Cortex of kidney (tissue), 1 donor: ENCODE measurements at places on chromosomes 12 and 14.

DNA sequence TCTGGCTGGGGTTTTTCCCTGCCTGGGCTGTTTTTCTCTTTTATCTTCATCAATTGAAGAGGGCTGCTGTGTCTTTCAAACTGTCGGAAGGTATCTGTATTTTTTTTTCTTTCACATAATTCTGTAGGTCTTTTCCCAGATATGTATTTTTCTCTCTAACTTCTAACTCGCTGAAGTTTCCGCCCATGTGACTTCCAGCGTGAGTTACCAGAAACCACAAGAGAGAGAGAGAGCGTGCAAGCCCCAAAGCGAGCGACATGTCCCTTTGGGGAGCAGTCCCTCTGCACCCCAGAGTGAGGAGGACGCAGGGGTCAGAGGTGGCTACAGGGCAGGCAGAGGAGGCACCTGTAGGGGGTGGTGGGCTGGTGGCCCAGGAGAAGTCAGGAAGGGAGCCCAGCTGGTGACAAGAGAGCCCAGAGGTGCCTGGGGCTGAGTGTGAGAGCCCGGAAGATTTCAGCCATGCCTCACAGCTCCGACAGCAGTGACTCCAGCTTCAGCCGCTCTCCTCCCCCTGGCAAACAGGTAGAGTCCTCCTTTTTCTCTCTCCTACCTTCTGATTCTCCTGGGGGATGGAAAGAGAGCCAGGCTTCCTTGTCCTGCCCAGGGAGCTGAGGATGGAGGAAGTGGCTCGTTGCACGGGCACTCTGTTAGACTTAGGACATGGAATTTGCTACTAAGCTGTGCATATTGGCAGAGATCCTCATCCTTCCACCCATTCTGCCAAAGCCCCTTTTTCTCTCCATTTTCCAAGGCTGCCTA, at the start of gene BATF:
BATF (plus strand) TSS at position 246 of the 759 bp plus-strand sequence; CDS start at position 460, 214 bp downstream.
- no peak for DNase-seq

GRCh38 chr12:69875416-69875935, 50.4 kb downstream of the MYRFL start:
- no peak for DNase-seq

GRCh38 chr14:93142854-93143652, 27.3 kb upstream of the ITPK1 start:
- no peak for DNase-seq

GRCh38 chr12:130195776-130196175, 33.5 kb downstream of the FZD10 start:
- no peak for DNase-seq

DNA sequence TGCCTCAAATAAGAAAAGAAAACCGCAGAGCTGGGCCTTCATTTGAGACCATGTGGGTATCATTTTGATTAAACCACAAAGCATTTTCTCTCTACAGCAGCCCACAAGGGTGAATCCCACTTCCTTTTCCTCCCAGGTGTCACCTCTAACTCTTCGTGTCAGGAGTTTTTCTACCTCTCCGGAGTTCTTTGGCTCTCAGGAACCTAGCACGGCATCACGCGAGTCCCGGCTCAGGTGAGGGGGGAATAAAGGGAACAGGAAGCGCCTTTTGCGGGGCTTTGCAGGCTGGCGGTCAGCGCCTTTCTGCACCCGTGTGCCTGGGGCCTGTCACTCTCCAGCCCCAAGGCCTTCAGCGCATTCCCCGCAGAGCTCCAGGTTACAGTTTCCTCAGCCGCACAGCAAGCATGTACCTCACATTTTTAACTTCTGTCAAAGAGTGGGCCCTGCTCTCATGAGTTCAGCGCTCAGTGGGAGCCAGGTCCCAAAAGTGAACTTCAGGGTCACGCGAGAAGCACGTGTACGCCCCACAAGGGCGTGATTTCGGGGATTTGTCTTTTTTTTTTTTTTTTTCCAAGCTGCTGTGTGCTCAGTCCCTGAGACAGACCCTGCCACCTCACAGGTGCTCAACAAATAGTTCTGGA, 740 bp upstream of the PRPF40B start:
- DNase-seq: no peak

DNA sequence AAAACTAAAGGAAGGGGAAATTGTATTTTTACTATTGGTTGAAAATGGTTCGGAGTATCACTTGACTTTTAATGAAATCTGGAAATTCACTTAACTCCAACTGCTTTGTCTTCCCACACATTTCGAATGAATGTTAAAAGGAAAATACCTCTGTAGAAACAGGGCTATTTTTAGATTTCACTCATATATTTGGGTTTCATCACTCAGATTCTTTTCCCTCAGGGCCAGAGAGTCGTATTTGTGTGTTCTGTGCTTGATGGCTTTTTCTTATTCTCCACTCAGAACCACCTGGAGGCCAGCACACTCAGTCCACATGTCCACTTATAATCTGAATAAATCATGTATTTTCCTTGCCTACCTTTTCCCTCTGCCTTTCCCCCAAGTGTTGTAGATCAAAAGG, 40.0 kb downstream of the DAAM1 start:
- no peak for DNase-seq

DNA sequence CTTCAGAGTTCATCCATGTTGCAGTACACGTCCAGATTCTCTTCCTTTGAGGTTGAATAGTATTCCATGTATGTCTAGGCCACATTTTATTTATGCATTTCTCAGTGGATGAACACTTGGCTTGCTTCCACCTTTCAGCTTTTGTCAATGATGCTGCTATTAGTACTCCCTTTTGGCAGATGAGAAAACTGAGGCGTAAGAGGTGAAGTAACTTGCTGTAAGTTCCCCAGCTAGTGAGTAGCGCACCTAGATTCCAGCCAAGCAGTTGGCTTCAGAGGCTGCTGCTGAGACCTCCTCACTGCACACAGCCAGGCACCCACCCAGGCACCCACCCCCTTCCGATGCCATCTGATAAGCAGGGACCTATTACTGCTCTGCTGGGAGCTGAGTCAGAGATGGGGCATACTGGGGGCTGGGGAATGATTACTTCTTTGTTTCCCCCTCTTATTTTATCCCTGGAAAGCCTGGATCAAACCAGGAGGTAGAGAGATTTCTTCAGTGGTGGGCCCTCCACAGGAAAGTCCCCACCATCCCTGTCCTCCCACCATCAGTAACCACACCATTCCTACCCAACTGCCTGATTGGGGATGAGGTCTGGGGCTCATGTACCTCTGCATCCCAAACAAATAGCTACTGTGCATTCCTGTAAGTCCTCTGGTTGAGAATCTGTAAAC, 234.6 kb downstream of the PCNX1 start:
- no peak for DNase-seq

- DNase-seq: no peak
These were observed 18.1 kb upstream of the CAND1 start for GRCh38 chr12:67251012-67251411.

DNA sequence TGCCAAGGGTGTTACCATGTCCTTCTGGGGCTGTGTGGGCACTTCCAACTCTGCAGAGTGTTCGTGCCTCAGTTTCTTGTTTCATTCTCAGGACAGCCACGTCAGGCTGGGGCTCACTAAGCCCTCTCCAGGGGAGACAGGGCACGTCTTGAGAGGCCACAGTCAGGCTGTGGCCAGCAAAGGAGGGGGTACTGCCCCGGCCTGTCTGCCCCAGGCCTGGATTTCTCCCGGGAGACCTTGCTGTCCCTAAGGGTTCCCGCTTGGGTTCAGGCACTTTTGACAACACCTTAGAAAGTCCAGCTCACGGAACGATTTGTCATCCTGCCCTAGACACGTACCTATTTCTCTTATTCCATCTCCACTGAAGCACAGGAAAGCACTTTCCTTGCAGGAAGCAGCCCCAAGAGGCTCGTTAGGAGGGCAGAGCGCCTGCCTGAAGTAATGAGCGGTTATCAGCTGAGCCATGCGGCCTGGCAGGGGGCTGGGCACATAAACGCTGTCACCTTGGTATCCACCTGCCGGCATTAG, 290.4 kb upstream of the RTL1 start:
- DNase-seq: no peak

DNA sequence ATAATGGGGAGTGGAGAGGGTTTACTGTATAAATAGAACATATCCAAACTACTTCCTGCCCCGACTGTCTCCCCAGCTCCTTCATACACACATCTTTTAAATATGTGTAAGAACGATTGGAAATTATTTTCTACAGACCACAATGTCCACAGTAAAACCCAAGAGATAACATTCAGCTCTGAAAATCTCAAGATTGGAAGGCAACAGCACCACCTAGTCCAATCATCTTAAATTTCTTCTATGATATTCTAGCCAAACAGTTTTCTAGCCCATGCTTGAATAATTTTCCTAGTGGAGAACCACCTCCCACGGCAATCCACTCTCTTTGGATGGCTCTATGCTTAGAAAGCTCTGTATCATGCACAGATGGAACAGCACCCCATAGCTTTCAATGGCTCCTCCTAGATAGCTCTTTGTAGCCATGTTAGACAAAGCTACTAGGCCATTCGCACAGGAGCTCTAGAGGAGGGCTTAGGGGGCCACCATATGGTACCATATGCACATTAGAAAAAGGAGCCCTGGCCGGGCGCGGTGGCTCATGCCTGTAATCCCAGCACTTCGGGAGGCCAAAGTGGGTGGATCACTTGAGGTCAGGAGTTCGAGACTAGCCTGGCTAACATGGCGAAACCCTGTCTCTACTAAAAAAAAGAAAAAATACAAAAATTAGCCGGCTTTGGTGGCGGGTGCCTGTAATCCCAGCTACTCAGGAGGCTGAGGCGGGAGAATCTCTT, 18.1 kb downstream of the VDR start:
- DNase-seq: no peak

DNA sequence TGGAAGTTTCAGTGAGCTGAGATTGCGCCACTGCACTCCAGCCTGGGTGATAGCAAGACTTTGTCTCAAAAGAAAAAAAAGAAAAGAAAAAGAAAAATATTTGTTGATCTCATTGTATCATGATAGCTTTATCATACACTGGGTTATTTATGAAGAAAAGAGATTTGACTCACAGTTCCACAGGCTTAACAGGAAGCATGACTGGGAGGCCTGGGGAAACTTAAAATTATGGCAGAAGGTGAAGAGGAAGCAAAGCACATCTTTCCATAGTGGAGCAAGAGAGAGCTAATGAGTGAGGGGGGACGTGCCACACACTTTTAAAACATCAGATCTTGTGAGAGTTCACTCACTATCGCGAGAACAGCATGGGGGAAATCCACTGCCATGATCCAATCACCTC, 72.7 kb upstream of the FUT8 start:
- no peak for DNase-seq

DNA sequence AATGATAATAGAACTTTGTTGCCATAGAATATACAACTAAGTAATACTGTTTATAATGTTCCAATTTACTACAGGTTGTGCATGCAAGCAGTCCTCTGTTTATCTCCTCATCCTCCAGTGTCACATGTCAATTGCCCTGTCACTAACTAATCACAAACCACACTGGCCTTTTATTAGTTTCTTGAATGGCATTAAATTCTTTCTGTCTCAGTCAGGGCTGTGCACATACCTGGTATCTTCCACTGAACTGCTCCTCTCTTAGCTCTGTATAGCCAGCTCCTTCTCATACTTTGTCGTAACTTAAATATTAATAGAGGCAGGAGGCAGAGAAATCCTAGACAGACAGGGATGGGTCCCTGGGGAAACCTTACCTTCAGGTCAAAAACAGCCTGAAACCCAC, 24.0 kb downstream of the GABARAPL1 start:
- no peak for DNase-seq

DNA sequence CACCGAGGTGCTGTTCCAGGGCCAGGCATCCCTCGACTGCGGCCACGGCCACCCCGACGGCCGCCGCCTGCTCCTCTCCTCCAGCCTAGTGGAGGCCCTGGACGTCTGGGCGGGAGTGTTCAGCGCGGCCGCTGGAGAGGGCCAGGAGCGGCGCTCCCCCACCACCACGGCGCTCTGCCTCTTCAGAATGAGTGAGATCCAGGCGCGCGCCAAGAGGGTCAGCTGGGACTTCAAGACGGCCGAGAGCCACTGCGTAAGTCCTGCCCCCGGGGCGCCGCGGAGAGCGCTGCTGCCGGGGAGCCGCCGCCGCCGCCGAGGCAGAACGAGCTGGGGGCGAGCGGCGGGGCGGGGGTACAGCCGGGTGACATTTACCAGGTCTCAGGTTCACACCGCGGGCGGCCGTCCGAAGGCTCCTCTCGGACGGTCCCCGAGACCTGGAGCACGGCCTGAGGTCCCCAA, 1.4 kb downstream of the PLXNC1 start:
- no peak for DNase-seq

DNA sequence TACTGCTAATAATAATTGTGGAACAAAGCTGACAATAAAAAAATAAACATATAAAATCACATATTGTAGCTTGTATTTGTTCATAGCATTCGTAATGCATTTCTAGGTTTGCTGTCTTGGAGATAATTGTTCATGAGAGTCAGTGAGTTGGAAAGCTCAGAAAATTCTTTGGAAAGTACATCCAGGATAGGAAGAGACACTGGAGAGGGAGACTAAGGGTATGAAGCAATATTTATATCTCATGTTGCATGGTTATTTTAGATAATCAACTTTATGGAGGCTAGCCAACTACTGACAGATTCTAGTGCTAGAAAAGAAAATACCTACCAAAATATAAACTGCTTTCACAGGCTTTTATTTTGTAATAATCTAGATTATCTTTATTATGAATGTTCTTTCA, 1095.2 kb downstream of the FSCB start:
- no peak for DNase-seq

GRCh38 chr14:80535171-80535570, 323.9 kb upstream of the DIO2 start:
- DNase-seq: no peak

DNA sequence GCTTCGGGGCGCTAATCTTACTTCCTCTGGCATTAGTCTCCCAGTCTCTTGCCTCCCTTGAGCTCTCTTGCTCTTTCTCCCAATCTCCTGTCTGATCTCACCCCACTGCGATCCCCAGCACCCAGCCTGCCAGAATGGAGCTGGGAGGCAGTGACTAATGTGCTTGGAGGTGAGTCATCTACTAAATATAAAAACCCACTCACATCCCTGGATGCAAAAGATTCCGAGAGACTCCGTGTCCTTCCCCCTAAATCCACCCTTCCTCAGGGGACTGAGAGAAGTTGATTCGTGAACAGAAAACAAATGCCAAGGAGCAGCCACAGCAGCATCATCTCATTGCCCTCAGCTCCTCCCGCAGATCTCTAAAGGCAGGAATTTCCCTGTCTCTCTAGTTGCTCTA, 45.7 kb upstream of the KCNA5 start:
- no peak for DNase-seq

DNA sequence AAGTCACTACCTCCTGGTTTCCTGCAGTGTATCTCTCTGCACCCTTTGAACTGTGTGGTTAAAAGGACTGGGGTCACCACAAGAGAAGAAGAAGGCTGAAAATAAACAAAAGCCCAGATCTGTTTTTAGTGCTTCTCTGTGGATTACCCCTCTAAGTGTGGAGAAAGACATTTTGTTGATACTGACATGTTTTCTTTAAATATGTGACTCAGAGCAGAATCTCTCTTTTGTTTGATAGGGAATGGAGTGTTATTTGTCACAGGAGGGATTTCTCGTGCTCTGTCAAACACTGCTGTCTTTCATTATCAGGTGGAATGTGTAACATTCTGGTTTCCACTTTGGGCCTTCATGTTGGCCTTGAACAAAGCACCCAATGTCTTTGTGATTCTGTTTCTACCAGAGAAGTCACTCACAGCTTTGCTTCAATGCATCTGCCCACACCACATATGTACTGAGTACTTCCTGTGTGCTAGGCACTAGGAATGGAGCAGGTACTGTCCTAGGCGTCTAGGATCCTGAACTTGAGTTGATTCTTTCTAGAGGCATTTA, 82.1 kb downstream of the PLXNC1 start:
- no peak for DNase-seq

GRCh38 chr12:122452701-122453285, 30.3 kb upstream of the CLIP1 start:
- no peak for DNase-seq
